Right ventricle myocardium superior (tissue), 1 donor: ENCODE measurements at places on chromosomes 6 and 20. TPM values are rescaled to one million over a fixed set of nuclear protein-coding genes. Genes with fewer than 3 reads are reported as not detected.

DNA sequence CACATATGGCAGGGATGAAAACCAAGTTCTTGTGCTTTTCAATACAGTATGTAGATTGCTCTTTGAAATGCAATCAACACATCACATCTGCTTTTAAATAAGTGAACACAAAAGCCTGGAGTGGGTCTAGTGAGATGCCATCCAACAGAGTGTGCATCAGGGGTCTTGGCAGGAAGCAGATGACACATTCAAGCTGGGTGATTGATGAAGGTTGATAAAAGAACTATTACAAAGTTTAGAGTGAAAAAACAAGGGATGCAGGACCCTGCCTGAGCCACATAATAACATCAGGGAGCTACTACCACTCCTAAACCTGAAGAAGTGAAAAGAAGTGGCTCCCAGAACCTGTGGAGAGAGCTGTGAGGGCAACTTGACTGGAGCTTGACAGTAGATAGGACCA lies 16.6 kb upstream of the PLCB1 start:
- DNase-seq = no peak

GRCh38 chr6:958488-958887 lies 265.5 kb upstream of the EXOC2 start:
- DNase-seq = no peak

GRCh38 chr6:155854787-155855186 lies 399.1 kb upstream of the NOX3 start:
- DNase-seq = no peak

- DNase-seq = no peak
Measured at GRCh38 chr20:53808733-53809132, 215.1 kb upstream of the ZNF217 start.

GRCh38 chr6:143937668-143937970 lies 70.4 kb downstream of the PLAGL1 start:
- no peak for DNase-seq

- no peak for DNase-seq
Measured at GRCh38 chr6:13355999-13356785, 27.9 kb upstream of the TBC1D7 start.

DNA sequence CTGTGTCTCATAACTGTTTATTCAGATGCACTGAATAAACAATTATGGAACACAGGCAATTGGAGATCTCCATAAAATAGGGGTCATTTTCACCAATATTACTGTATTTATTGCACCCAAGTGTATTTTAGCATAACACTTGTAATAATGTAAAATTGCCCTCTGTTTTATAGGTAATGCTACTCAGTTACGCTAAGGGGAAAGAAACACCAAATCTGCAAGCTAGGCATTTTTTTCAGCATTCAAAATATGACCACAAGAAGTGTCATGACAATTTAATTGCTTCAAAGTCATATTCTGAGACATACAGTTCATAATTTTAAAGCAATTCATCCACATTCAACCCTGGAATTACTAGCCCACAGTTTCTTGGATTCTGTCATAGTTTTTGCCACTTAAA lies 643.2 kb upstream of the NOX3 start:
- DNase-seq = no peak

GRCh38 chr20:13554076-13554475 lies 84.7 kb downstream of the TASP1 start:
- no peak for DNase-seq

DNA sequence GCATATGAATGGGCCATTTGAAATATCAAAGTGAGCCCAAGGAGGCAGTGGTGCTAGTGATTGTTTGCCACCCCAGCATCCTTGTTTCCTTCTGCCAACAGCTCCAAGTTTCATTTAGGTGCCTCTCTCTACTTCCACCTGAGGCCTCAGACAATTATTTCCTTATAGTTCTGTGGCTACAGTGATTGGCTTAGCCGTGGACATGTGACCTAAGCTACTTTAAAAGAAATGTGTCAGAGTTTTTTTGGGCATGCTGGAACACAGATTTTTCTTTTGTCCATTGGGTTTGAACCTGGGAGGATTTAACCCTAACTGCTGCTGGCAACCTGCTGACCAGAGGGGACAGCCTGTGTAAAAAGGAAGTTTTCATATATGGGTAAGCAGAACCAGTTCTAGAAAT lies 319.4 kb downstream of the CD109 start:
- DNase-seq = no peak

DNA sequence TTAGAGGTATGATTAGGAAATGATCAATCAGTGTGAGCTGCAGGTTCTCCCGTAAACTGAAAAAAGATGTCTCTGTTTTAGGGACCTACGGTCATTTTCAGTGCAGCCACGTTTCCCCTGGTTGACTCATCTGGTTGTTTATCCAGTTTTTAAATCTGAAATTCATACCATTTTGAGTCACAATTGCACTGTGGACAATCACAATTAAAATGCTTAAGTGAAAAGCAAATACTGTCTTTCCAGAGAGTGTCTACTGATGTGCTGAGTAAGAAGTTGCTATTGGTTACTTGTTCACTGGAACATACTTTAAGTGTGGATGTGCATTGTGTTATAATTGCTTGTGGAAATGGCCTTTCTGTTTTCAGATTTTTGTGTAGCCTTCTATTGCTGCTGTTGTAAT lies 305.1 kb upstream of the SASH1 start:
- DNase-seq = no peak

GRCh38 chr6:81894788-81895271 lies 142.3 kb upstream of the TENT5A start:
- peak; percentile 77 for DNase-seq

DNA sequence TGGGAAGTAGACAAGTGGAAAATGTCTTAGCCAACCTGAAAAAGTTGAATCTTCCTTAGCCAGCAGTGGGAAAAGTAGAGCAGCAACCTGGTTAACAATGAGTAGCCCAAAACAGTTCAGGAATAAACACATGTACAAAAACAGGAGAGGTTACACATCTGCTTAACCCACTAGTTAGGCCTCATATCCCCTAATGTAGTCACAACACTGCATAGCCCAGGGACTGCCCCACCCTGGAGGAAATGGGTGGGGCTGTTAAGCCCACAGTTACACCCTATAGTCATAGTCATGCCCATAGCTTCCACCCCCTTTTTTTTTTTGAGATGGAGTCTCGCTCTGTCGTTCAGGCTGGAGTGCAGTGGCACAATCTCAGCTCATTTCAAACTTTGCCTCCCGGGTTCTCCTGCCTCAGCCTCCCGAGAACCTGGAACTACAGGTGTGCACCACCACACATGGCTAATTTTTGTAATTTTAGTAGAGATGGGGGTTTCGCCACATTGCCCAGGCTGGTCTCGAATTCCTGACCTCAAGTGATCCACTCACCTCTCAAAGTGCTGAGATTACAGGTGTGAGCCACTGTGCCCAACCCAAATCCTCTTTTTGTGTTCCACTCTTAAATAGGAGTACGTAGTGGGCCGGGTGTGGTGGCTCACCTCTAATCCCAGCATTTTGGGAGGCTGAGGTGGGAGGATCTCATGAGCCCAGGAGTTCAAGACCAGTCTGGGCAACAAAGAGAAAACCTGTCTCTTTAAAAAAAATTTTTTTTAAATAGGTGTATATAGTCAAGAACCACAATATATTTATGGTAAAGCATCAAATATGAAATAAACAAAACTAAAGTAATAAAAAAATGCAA lies 24.5 kb downstream of the ILRUN start:
- no peak for DNase-seq

GRCh38 chr6:20302702-20303251 lies 90.5 kb upstream of the MBOAT1 start:
- DNase-seq = no peak

DNA sequence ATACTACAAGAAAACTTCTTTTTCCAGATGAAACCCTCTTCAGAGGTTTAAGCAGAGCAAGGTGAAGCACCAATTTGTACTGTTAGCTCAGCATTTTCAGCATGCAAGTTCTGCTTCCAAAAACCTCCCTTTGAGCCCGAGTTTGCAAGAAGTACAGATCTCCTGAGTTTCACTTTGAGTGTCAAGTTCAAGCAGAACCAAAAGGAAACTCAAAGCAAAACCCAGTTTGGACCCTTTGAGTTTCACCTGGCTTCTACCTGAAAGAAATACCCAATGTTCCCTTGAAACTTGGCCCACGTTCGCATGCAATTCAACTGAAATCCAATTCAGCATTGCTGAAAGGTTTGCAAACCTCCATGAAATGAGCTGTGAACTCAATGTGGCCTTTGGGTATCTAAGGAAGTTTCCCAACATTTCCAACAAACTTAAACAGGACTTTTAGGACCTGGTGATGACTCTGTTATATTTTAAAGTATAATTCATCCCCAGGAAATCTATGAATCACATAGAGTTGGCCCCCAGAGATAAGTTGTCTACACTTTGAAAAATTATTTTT lies 62.9 kb upstream of the HBS1L start:
- no peak for DNase-seq

DNA sequence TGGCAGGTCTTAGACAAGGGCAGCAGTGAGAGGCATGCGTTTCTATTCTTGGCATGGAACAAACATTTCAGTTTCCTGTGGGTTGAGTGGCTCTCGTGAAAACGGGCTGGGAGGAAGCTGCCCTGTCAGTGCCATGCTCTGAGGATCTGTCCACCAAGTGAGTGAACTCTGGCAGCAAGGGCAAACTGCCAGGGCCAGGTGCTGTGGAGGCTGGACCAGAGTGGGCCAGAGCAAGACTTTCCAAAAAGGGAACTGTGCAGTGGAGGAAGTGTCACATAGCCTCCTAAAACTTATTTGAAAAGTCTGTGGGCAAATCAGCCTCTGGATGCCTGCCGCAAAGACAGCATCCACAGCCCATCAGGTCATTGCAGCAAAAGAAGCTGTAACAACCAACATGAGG lies 44.2 kb upstream of the TAB2 start:
- DNase-seq = peak; percentile 70

DNA sequence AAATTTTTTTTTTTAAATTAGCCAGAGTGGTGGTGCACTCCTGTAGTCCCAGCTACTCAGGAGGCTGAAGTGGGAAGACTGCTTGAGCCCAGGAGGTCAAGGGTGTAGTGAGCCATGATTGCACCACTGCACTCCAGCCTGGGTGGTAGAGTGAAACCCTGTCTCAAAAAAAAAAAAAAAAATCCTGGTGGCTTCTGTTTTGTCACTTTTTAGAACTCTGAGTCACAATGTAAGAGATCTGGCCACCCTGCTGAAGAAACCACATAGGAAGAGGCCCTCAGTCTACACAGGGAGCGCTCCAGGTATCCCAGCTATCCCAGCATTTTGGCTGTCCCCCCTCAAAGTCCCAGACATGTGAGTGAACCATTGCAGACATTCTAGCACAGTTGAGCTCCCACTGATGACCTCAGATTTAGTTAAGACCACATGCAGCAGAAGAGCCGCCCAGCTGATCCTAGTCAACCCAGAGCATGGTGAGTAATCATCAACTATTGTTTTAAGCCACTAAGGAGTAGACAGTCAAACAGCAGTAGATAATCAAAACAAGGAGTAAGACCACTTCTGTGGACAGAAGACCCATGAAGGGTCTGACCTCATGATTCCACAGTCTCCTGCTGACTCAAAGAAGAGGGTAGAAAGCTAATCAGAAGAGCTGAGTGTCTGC lies 12.7 kb upstream of the ARFGEF2 start:
- no peak for DNase-seq

DNA sequence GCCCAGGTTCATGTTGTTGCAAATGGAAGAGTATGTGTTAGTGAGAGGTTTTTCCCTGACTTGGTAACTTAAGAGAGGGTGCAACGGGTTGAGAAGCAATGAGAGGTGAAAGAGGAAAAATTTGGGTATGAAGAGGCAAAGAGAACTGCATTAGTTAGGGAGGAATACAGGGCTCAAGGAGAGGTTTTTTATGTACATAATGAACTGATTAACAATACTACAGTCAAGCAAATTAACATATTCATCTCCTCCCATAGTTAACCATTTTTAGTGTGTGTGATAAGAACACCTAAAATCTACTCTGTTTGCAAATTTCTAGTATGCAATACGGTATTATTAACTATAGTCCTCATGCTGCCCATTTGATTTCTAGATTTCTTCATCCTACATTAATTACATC lies 79.5 kb upstream of the HTR1E start:
- no peak for DNase-seq

DNA sequence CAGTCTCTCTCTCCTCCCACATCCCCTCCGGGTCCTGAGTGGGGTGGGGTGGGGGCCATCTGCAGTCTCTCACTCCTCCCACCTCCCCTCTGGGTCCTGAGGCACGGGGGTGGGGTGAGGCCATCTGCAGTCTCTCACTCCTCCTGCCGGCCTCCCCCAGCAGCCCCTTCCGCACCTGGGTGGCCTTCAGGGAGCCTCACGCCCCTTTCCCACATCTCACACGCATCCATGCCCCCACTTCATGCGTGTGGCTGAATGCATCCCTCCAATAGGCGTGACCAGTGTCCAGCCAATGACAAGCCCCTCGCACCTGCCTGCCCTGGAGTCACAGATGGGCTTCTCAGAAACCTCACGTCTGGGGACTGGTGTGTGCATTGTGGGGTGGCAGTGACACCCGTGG lies 993 bp upstream of the SRMS start:
- DNase-seq = no peak

GRCh38 chr6:72864236-72864635 lies 242.4 kb downstream of the KCNQ5 start:
- DNase-seq = no peak

GRCh38 chr6:79375635-79376337 lies 141.3 kb upstream of the HMGN3 start:
- no peak for DNase-seq

- no peak for DNase-seq
Measured at GRCh38 chr20:44209686-44210405, 725 bp downstream of the OSER1 start.

GRCh38 chr6:63663147-63663955 lies 27.7 kb downstream of the PHF3 start:
- no peak for DNase-seq

- DNase-seq = no peak
Measured at GRCh38 chr6:91965872-91966271, 1379.0 kb upstream of the MAP3K7 start.

- DNase-seq = no peak
Measured at GRCh38 chr6:167948716-167949115, 48.8 kb upstream of the KIF25 start.

GRCh38 chr6:29925727-29926412 lies 16.5 kb upstream of the HLA-A start:
- peak; percentile 47 for DNase-seq

DNA sequence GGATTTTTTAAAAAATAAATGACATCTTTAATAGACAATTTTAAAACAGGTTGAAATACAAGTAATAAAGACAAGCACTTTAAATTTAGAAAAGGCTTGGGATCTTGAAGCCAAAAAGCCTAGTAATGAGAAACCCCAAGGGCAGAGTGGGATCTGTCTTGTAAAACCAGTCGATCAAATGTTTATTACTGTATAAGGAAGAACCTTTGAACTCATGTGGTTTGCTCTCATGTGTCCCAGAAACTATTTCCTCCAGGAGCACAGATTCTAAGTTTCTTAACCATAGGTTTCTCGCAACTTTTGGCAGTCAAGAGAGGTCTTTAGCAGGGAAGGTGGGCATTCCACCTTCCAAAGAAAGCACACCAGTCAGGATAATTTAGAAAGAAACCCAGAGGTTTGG lies 541.7 kb upstream of the BTBD3 start:
- DNase-seq = no peak

Gene OR14J1
- total RNA-seq = not detected

Gene PNLDC1
- total RNA-seq = not detected

Gene FARS2
- 20.8 TPM for total RNA-seq

Gene SGK1
- total RNA-seq = 23.6 TPM

Gene MLIP
- total RNA-seq = 403 TPM

Gene TFAP2D
- total RNA-seq = not detected

Gene MAP7
- 2.1 TPM for total RNA-seq

Gene GJA1
- total RNA-seq = 214 TPM

Gene DEFB121
- not detected for total RNA-seq

Gene TREML1
- not detected for total RNA-seq

Gene TENT5A
- total RNA-seq = 53.5 TPM

Gene HTR1E
- total RNA-seq = not detected

Gene FNDC1
- total RNA-seq = 1.2 TPM

Gene FAM209B
- 0.35 TPM for total RNA-seq

Gene MICA
- total RNA-seq = 9.2 TPM
